Activated naive CD4-positive, alpha-beta T cell (primary cell): ENCODE measurements at places on chromosomes 3 and 15.

- no peak for DNase-seq
Observed at GRCh38 chr3:168964736-168965135, 698.8 kb downstream of the MECOM start.

GRCh38 chr3:14398797-14399106 is 3.7 kb upstream of the SLC6A6 start:
- DNase-seq = no peak

GRCh38 chr3:177618873-177619733 is 421.8 kb upstream of the TBL1XR1 start:
- no peak for DNase-seq

DNA sequence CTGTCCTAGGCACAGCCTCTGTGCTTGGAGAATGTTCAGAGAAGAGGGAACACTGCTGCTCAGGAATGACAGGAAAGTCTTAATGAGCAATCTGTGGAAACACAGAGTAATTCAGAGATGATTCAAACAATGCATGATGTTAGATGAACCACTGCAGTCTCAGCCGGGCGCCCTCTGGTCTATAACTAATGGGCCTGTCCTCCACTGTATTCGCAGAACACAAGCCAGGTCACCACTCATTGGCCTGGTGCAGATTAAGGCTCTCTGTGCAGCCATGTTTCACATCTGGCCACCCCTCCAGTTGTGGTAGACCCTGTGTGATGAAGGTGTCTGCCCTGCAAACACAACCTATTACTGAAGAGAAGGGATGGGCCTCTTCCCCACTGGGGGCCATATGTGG is 281.7 kb upstream of the ROPN1 start:
- no peak for DNase-seq

DNA sequence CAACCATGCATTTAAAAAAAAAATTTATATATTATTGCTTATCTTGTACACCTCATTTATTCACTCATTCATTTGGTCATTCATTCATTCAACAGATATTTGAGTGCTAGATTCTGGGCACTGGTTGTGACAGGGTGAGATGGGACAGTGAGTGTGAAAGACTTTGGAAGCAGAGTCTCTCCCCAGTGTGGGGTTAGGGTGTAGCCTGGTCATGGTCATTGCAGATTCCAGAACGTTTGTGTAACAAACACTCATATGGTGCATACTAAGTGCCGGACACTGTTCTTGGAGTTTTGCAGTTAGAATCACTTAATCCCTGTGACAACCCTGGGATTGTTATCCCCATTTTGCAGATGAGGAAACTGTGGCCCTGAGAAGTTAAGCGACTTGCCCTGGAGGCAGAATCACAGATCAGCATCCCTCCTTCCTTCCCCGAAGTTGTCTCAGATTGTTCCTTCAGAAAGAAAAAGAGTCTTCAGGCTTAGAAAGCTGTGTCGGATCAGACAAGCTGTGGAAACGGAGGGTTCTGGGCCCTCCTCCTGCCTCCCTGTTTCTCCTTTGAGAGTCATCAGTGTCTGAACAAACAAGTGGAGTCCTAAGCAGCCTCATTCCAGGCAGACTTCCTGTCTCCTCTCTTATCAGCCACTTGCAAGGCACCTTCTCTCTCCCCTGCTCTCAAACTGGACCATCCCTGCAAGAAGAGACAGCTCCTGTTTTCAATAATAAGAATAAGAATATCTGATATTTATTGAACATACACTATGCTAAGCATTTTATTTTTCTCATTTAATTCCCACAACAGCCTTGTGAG is 6.3 kb downstream of the LOXL1 start:
- DNase-seq = no peak

DNA sequence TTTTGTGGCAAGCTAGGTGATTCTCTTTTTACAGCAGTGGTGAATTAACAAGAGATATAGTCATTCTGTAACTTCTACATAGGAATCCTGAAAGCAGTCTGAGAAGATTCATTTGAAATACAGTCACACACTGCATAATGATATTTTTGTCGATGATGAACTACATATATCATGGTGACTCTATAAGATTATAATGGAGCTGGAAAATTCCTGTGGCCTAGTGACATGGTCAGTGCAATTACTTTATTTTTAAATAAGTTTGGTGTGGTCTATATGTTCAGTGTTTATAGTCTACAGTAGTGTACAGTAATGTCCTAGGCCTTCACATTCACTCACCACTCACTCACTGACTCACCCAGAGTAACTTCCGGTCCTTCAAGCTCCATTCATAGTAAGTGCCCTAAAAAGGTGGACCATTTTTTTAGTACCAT is 511.4 kb upstream of the MCTP2 start:
- DNase-seq = no peak

DNA sequence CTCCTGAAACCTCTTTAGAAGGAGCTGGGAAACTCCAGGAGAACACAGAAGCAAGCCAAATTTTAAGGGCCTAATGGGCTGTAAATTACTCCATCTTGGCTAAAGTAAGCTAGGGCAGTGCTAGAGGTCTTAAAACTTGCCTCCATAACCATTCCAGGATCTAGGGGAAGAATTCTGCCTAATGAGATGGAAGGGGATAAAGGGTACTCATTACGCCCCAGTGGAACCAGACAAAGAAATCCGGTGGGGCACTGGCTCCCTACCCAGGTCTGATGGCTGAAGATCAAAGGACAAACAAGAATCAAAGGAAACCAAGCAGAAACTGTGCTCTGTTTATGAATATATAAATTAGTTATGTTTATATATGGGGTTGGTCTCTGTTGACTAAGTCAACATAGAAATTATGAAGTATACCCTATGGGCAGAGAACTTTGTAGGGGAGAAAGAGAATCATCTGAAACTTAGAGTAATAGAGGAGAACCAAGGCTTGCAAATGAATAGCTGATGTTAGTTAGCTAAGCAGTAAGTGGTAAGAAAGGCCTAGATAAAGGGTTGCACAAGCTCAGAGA is 57.8 kb downstream of the NCEH1 start:
- no peak for DNase-seq

DNA sequence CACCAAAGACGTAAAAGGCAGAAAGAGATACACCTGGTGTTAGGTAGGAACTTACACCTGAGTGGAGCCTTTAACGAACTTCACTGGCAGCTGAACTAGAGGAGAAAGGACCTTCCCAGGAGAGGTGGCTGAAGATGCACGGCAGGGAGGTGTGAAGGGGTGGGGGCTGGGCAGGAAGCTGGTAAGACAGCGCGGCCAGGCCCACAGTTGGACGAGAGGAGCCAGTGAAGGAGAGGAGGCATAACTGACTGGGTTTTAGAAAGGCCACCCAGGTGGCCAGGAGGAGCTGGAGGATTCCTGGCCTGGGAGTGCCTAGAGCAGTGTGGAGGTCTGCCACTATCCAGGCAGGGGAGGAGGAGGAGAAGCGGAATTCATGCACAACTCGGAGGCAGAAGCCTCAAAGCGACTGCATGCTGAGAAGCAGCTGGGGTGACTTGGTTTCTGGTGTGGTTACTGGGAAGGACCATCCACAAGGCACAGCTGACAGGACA is 51.9 kb downstream of the SLC41A3 start:
- no peak for DNase-seq

DNA sequence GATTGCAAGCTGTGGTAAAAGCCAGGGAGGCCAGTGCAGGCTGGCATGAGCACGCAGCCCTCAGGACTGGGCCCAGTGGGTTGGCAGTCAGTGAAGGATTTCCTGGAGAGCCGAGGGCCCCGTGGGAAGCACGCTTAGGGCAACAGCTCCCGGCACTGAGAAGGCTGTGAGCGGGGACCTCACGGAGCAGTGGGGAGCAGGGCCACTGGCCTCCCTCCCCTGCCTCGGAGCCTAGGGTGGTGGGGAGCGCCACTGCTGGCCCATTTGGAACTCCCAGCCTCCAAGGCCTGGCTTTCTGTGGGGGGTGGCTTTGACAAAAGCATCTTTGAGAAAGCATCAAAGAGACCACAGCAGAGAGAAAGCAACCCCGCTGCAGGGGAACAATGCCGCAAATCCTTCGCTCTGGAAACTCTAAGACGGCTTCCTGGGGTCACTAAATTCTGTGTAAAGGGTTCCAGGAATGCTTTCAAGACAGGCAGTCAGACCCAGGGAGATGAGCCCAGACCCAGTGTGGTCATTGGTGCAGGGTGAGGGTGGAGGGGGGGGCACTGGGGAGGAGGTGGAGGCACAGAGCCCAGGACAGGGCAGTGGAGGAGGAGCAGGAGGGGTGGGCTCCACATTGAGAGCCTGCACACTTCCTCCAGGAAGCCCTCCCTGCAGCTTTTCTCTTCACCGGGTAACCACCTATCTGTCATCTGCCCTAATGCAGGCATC is 9.5 kb upstream of the APBA2 start:
- DNase-seq = no peak

DNA sequence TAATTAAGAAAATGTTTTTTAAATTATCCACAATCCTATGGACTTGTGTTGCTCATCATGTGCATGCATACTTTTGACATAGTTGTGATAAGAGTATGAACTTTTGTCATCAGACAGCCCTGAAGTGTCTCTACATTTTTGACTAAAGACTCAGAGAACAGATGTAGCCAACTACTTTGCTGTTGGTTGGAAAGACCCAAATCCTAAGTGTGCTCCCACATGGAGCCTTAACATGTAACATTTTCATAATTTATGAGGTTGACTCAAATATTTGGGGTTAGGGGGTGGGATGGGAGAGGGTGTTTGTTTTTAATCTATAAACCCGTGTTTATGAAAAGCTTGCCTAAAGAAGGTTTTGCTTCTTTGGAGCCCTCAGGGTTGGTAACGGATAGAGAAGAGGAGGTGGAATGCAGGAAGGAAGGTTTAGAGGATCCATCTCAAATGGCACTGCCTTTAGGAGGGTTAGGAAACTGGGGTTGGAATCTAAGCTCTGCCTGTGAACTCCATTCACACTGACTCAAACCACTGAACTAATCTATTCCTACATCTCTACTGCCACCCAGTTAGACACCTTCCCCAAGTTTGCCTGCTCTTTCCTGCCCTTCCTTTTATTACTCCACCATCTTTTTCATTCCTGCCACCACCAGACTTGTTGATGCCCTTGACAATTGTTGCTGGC is 3.7 kb downstream of the BOC start:
- DNase-seq = no peak

- DNase-seq = no peak
Observed at GRCh38 chr15:22806664-22807063, 20.2 kb downstream of the NIPA1 start.
